ENCODE measurements at places on chromosomes 11 and 22.

DNA sequence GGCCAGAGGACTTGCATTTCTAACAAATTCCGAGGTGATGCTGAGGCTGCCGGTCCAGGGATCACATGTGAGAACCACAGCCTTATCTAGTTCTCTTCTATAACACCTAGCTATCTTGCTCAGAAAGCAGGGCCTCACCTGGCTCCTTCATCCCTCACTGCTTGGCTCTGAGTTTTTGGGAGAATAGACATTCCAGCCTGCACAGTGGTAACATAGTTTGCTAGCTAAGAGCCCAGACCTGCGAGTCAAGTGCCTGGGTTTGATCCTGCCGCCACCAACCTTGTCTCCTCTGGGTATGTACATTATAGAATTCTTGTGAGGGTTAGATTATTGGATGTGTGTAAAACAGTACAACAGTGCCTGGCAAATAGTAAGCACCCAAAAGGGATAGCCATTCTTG lies 13.5 kb upstream of the POU2AF1 start:
- DNase-seq = no peak

DNA sequence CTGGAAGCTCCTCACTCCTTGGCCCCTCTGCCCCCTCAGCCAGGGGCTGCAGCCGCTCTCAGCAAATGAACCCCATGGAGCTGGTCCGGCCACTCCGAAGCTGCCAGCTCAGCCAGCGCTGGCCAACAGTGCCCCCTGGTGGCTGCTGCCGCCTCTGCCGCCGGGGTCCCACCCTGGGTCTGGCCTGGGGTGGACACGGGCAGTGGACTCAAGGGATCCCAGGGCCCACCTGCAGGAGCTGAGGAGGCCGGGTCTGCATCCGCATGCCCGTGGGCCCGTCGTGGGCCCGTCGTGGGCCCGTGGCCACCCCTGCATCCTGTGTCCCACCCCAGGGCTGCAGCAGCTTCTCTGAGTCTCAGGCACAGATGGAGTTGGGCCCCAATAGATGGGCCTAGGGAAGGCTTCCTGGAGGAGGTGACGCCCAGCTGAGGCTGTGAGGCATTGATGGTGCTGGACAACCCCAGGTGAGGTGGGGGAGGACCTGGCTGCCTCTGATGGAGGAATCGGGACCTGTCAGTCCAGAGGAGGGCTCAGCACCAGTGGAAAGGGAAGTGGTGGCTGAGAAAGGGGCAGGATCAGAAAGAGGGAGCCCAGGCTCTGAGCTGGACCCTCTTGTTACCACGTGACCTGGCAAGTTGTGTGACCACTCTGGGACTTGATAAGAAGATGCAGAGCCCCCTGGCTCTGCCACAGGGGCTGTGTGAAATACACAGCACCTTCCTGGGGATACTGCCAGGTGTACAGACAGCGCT lies 522.3 kb downstream of the BRD1 start:
- no peak for DNase-seq

- DNase-seq = no peak
Observed at GRCh38 chr11:126484266-126484665, 128.8 kb downstream of the ST3GAL4 start.

DNA sequence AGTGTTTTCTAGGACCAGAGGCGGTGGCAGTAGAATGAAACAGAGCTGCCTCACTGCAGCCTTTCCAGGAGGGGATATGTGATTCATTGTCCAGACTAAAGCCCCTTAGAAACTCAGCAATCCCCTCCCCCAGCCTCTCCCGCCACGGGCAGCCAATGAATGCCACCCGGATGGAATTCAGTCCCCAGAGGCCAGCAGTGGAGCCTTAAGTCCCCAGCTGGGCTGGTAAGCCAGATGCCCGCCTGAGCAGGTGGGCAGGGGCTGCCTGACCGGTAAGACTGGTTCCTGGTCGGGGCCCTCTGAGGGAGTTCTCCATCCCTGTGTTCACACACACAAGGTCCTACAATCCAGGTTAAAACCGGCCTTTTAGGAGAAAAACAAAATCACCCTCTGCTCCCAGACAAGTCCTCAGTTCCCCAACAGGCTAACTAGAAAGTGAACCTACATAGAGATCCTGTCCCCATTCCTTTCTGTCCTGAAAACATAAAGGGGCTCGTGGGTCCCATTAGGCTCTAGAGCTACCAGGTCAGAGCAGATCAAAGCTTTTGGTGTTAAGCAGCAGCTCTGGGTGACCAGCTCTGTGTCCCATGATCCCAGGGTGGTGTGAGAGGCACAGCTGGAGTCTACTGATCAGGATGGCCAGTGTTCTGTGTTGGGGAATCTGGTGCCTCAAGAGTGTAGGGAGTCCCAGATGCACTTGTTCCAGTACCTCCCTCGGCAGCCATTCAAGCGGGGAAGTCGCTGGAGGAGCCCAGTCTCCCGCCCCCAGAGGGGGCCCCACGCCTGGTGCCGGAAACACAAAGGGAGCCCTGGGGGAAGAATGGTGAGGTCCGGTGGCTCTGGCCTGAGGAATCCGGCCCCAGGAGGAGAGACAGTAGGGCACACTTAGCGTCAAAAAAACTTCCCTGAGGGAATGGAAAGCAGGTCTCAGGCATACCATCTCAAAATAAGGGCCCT lies 2.6 kb downstream of the PATZ1 start:
- DNase-seq = no peak

Measured in HFF-Myc (cell line).